ENCODE measurements at places on chromosomes 13 and 19.

- DNase-seq, result no peak
Measured at GRCh38 chr19:31749231-31749630, 400.0 kb upstream of the TSHZ3 start.

- DNase-seq, result no peak
Measured at GRCh38 chr13:74046431-74046830, 87.8 kb downstream of the KLF12 start.

DNA sequence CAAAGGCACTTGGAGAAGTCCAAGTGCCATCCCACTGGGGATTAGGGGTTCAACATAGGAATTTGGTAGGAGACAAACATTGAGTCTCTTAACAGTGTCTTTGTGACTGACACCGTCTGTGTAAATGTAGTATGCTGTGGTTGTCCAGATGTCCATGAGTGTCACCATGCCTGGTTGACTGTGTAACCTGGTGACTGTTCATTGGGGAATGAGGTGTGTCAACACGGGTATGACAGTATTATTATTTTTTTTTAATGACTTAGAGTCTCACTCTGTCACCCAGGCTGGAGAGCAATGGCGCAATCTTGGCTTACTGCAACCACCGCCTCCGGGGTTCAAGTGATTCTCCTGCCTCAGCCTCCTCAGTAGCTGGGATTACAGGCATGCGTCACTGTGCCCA, 16.2 kb downstream of the PKN1 start:
- no peak for DNase-seq

DNA sequence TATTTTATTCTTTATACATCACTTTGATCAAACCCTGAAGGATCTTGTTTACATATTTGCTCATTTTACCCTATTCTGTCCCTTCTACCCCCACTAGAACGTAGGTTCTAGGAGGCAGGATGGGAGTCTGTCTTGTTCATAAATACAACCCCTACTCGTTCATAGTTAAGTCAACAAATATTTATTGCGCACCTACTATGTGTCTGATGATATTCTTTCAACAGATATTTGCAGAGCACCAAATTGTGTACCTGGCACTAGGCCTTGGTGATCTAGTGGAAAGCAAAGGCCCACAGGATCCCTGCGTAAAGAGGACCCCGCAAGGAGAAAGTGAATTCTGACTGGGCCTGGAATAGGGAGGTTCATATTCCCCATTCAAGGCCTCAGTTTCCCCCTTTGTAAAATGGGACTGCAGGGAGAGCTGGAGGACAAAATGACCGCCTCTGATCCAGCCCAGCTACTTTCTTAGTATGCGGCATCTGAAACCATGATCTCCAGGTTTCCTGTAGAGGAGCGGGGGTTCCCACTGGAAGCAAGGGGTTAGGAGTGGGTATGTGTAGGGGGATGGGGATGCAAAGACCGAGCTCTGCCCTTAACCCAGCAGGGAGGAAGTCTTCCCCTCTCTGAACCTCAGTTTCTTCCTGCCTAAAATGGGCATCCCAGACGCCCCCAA, 534 bp upstream of the GEMIN7 start:
- no peak for DNase-seq

DNA sequence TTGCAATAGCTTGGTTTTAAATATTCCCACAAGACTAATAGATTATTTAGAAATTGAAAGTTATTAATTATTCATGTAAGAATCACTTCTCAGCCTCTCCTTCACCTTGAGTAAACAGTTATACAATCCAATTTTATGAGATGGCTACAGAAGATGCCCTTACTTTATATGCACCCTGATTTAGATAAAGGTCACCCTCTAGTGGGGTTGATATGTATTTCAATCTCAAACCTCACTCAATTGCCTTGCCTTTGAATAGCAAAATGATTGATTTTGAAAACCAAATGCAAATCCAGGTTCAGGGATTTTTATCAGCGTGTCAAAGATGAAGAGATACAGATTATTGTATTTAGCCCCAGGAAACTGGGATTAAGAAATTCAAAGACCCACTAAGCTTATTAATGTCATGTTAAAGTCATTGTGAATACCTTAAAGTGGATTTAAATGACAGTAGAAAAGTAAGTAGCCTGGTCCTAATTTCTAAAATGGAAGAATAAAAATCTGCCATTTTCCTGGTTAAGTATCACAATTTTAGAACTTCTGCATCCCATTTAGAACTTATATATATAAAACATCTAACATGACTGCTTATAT, 305.1 kb downstream of the ITGBL1 start:
- peak; percentile 42 for DNase-seq

DNA sequence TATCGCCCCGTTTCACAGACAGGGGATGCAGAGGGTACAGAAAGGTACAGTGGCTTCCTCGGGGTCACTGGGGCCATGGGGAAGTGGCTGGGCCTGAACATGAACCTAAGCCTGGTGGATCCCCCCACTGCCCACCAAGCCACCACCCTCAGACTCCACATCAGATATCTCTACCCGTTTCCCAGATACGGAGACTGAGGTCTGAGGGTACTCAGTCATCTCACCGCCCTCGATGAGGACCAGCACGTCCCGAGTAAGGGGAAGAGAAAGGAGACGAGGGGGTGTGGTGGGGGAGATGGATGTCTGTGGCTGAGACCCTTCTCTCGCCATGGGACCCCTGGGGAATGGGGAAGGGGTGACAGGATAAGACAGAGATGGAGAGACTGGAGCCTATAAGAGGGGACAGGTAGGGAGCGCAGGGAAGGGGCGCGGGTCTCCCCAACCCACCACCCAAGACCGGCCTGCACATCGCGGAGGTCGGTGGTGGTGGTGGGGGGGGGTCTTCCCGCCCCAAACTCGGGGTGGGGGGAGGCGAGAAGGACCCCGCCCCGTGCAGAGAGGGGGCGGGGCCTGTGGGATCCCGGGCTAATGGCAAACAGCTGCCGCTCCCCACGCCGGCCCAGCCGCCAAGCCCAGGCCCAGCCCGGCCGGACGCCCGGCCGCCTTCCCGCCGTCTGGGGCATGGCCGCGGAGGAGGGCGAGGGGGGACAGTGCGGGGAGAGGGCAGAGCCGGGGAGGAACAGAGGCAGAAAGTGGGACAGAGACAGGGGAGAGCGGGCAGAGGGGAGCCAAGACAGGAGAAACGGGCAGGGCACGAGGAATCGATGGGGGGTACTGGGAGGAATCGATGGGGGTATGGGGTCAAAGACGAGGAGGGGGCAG, 698 bp downstream of the KANK2 start:
- no peak for DNase-seq

DNA sequence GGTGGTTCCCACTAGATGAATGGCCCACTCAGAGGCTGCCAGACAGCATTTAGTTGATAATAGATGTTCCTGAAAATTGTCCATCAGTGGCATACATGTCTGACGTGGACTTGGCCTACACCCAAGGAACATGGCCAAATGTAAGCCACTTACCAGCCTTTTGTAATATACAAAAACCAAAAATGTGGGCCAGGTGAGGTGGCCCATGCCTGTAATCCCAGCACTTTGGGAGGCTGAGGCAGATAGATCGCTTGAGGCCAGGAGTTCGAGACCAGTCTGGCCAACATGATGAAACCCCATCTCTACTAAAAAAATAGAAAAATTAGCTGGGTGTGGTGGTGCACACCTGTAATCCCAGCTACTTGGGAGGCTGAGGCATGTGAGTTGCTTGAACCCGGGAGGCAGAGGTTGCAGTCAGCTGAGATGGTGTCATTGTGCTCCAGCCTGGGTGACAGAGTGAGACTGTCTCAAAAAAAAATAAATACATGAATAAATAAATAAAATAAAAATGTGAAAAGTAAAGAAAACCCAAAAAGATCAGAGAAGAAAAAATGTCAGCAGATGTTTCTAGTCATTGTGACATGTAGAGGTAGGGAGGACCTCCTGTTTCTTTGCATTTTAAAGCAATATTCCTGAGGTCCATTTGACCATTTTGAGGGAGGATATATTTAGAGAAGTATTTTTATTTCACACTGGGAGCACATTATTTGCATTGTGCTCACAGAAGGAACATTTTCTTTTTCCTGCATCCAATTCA, 7.1 kb upstream of the WTIP start:
- no peak for DNase-seq

- DNase-seq, result no peak
Measured at GRCh38 chr19:52274191-52274590, 4.8 kb downstream of the ZNF766 start.

GRCh38 chr13:78520425-78520824, 82.9 kb downstream of the POU4F1 start:
- DNase-seq, result no peak

DNA sequence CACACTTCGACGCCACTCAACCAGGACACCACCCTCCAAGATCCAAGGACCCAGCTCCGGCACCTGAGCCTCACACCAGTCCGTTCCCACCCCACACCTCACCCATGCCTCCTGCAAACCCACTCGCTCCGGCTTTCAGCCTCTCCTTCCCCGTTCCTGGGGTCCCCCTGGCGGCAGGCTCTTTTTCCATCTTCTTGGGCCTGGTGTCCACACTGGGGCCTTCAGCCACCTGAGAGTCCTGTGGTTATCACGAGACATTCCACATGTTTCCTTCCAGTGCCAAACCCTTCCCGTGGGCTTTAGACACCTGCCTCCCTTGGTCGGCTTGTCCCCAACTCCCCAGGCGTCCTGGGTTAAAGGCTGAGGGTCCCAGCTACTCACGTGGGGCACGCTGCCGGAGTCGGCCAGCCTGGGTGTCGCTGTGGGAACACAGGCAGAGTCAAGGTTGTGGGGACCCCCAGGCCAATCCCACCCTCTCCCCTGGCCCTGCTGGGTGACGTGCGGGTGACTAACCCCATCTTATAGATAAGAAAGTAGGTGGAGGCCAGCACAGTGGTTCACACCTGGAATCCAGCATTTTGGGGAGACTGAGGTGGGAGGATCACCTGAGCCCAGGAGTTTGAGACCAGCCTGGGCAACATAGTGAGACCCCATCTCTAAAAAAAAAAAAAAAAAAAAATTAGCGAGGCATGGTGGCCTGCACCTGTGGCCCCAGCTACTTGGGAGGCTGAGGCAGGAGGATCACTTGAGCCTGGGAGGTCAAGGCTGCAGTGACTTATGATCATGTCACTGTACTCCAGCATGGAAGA, 1.9 kb downstream of the JSRP1 start:
- no peak for DNase-seq

DNA sequence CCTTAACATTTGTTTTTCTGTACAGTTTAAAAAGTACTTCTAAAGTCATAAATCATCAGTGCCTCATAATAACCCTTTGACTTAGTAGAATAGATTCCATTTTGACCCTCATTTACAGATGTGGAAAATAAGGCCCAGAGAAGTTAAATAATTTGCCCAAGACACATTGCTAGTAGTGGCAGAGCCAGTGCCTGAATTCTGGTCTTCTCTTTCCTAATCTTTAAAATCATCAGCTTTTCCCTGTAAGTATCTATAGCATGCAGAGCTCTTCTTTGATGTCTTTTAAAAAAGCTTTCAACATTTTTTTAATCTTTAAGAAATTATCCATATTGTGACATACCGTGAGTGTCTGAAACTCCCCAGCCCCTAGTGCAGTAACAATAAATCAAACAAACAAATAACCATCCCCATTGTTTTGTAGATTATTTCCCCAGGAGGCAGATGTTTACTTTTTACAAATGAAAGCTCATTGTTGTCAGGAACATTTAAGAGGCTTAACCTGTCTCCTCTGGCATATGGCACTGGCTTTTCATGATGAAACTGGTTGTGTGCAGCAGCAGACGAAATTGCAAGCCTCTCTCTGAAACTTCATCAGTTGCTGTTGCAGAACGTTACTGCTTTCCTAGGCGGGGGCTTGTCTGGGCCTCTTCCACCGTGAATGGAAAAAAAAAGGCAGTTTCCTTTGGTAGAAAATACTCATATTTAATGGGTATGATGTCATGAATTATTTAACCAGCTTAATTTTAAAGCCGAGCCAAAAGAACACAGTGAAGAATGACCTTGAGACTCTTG, 31.7 kb upstream of the PCDH8 start:
- DNase-seq, result no peak

DNA sequence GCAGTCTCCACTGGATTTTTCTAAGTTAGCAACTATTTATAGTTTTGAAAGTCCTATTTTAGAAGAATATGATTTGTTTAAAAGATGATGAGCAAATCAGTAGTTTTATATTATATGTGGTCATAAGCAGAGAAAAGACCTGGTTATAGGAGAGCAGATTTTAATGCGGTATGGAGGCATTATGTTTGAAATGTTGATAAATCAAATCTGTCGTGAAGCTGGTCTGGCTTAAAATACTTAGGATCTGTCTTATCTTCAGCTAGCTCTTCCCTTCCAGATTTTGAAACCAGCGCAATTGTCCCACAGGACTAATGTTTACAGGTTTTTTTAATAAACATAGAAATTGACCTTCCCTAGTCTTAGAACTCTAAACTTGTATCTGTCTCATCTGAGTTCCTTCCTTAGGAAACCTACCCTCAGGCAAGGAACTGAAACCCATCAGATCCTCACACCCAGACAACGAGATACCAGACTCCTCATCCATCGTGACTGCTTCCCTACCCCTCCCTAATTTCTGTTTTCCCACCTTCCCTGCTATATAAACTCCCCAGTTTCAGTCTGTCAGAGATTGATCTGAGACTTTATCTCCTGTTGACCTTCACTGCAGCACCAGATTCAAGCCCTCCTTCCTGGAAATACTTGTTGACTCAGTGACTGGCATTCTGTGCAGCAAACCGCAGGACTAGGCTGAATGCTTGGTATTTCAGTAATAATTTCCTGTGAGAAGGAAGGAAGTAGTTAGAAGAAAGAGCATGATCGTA, 37.8 kb upstream of the CXCL17 start:
- DNase-seq, result no peak

DNA sequence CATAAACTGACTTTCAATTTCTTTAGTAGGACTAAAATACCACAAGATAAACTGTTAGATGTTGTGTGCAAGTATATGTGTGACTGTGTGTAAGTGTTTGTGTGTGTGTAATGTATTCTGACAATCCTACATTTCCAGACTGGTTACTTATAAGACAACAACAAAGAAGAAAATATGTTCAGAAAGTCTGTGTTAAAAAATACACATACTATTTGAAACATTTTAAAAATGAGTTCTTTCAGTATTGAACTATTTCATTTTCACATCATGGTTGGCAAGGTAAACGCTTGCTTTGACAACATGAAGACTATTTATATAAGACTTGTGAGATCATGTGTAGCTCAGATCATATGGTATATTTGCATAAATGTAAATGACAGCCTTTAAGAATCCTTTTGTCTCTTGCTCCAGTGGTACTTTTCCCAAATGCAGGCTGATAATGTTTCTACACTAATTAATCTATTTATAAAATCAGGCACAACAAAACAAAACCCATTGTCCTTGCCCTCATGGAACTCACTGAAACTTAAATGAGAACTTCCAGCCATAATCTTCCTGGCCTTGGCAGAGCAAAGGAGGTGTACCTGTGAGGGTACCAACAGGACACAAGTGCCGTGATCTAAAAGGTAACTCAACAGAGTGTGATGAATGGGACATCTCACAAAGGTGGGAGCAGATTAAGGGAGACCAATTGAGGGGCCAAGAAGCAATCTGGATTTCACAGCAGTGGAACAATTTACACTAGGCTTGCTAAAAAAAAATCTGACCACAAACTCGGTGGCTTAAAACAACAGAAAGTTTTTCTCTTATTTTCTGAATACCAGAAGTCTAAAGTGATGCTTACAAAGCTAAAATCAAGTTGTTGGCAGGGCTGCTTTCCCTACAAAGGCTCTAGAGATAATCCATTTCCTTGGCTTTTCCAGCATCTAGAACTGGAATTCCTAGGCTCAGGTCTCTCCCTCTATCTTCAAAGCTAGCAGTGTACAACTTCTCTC, 349.0 kb downstream of the TBC1D4 start:
- DNase-seq, result no peak

Measured in putamen (tissue), 1 donor.